ENCODE measurements at places on chromosomes 1 and 21. TPM values are rescaled to one million over a fixed set of nuclear protein-coding genes. Genes with fewer than 3 reads are reported as not detected.

GRCh38 chr1:196418772-196419171, 189.5 kb downstream of the KCNT2 start:
- no peak for DNase-seq

LDLRAD1 gene
- total RNA-seq = not detected

DNA sequence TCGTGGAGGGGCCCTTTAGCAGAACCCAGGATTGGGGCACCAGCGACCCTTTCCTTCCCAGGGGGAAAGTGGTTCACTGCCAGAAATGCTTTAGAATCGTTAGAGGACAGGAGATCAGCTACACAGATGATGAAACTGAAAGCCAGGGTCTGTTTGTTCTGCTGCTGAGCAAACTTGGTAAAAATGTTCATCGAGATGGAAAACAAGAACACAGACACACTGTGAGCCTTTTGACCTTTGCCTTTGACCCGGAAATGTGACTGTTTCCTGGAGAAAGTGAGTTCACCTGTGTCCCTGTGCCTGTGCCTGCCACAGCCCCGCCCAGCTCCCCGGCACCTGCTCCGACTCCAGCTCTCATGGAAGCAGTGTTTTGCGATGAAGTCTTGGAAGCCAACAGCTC, 234.3 kb downstream of the CAMTA1 start:
- DNase-seq = no peak

ELAVL4 gene
- total RNA-seq = 5.5 TPM

DNA sequence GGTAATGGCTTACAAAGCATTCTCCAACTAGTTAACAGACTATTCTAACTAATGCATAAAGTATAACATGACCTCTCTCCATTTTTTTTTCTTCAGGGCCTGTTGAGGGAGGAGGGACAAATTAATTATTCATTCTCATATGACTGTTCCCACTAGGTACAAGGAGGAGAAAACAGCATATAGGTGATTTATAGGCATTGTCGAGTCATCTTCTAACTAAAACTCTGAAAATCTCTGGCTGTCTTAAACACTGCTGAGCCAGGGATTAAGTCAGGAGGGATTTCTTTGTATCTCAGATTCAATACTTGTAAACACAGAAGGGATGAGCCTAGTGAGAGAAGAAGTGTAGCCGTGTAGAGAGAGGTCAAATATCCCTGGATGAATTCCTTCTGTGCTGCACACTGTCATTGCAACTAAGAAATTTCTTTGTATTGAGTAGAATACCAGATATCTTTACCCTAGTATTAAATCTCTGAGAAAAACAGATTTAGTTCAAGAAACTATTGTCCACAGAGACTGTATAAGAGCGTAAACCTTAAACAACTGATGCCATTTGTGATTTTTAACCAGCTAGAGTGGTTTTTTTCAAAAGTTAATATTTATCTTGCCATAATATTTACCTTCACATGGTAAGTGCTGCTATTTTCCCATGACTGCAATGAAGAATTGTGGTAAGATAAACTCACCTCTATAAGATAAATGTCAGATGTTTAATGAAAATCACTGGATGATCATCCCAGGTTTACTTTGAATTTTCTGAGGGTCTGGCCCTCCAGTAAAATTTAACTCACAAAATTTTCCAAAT, 465.3 kb downstream of the RWDD3 start:
- no peak for DNase-seq

DNA sequence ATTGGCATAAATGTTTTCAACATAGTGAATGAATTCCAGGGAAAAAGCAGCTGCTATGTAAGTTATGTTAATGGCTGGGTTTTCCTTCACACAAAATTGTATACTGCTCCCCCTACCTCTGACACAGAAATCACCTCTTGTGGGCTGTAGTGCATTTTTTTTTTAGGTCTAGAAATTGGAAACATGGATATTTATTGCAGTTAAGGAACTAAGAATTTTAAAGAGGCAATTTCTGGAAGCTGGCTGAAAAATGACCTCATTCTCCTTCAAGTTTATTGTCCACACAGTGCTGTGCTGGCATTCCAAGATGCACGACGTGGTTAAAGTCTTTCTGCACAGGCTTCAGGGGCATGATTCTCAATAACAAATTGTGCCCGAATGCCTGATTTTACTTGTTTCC, 1424.2 kb downstream of the MRPL39 start:
- DNase-seq = no peak
